GM10248 (cell line): ENCODE measurements at places on chromosomes 1 and 21.

GRCh38 chr1:181117648-181118449 is 29.3 kb downstream of the IER5 start:
- DNase-seq: no peak

DNA sequence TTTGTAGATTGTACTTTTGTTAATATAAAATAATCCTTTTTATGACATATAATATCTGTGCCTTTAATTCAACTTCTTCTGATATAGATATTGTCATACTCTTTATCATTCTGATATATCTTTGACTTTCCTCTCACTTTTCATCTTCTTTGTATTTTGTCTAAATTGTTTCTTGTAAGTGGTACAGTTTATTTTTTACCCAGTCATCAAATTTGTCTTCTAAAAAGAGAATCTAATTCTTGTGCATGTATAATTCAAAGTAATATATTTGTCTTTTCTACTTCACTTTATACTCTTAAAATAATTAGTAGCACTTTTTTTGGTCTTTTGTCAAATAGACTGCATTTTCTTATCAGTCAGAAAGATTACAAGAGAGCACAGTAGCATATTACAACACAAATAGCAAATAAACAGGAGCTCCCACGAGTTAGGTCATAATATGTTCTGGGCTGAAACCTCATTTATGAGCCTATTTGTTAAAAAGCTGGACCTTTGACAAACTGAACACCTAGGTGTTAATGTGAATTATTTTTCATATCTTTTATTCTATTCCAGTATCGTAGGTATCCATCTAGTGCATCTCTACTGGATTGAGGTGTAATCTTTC is 379.7 kb upstream of the B3GALT2 start:
- DNase-seq: no peak

DNA sequence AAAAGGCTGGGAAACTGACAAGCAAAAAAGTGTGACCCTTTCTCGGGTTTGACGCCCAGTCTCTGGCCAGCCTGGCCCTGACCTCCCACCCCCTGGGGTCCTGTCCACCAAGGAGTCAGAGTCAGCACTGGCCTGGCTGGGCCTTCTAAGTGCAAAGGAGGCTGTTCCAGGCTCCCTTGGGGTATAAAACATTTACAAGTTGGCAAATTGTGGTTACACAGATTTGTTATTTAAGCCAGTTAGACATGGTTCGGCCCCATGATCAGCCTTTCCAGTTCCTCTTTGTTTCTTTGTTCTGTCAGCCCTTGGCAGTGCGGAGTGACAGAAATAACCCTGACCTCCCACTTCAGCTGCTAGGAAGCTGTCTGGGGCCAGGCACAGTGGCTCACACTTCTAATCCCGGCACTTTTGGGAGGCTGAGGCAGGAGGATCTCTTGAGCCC is 161.6 kb upstream of the RAB4A start:
- no peak for DNase-seq

DNA sequence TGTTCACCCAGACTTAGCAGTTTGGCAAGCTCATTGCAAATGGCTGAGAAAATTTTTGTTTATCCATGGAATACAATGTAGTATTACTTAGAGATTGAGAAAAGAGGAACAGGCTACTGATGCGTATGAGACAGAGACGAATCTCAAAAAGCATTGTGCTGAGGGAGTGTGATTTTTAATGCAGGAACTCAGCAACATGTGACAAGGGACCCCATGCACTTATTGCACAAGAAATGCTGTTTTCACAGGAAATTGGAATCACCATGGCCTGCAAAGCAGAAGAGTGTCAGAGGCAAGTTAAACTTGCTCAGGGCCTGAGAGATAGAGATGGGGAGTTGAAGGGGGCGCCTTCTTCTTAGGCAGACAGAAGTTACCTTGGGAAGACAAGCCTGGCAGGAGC is 32.6 kb upstream of the TLR5 start:
- no peak for DNase-seq

DNA sequence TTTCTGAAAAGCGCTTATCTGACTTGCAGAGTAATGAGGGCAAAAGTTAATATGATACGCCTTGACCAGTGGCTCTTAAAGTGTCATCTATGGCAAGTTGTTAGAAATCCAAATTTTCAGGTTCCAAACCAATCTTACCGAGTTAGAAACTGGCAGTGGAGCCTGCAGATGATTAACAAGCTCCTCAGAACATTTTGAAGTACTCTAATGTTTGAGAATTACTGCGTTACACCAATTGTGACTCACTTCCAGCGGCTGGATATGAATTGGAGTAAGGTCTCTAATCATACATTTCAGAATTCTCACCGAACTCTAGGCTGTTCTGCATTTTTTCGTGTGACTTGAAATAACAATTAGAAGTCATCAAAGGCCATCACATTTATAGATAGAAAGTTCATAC is 73.5 kb upstream of the TMPRSS15 start:
- DNase-seq: no peak

GRCh38 chr1:116628448-116628847 is 39.1 kb downstream of the IGSF3 start:
- DNase-seq: peak; percentile 47

- DNase-seq: no peak
These were observed 49.1 kb downstream of the ERI3 start for GRCh38 chr1:44305962-44306422.
